NCI-H187 (cell line): ENCODE measurements at places on chromosomes 2 and 18.

- DNase-seq, result no peak
Observed at GRCh38 chr2:17538022-17538843, 2.3 kb upstream of the VSNL1 start.

- DNase-seq, result no peak
Observed at GRCh38 chr2:7180638-7181370, 263.6 kb downstream of the RNF144A start.

DNA sequence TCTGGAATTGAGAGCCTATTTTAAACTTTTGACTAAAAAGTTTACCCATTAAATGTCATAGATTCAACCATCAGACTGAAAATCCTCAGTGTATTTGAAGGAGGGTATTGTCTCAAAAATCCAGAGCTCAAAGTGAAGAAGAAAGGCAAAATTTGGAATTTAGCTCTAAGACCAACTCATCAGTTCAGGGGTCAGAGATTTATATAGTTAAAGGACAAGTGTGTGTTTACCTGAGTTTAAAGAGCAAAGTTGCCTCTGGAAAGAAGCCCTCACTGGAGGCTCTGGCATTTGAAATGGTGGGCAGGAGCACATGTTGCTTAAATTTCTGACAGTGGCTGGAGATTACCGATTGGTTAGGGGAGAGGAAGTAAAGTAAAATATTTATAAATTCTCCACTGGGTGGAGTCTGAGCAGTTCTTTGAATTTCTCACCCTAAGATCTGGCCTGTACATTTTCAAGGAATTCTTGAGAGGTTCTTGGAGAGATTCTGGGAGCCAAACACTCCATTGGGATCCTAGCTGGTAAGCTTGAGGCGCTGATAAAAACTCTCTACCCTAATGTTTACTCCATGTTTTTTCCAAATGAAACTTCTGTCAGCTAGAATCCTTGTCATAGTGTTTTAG lies at the start of gene KYNU:
TSS of gene KYNU (plus strand) at position 449 of the 623 bp plus-strand sequence. CDS start 7,704 bp downstream, outside the sequence.
- no peak for DNase-seq

GRCh38 chr2:214341646-214342045 lies 69.2 kb upstream of the VWC2L start:
- no peak for DNase-seq

DNA sequence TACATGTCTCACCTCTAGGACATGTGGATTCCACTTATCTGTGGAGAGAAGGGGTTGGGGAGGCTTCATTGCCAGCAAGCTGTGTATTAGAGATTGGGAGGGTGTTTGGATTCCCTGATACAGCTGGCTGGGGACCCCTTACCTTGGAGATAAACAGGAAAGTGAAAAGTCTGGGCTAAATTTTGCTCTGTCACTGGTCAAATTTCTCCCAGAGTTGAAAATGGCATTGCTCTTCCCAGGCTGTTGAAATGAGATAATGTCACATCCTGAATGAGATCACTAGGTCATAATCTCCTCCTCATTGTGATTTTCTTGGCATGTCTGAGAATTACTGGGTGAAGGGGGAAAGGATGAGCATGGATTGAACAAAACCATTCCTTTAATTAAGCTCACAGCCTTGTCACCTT lies 265.0 kb upstream of the PARD3B start:
- DNase-seq, result no peak

- no peak for DNase-seq
Observed at GRCh38 chr2:37344453-37345361, at the start of gene QPCT. QPCT (plus strand) TSS chr2:37344630; CDS start chr2:37344732, 102 bp downstream.

GRCh38 chr2:69667805-69668382 lies 24.4 kb upstream of the AAK1 start:
- no peak for DNase-seq

DNA sequence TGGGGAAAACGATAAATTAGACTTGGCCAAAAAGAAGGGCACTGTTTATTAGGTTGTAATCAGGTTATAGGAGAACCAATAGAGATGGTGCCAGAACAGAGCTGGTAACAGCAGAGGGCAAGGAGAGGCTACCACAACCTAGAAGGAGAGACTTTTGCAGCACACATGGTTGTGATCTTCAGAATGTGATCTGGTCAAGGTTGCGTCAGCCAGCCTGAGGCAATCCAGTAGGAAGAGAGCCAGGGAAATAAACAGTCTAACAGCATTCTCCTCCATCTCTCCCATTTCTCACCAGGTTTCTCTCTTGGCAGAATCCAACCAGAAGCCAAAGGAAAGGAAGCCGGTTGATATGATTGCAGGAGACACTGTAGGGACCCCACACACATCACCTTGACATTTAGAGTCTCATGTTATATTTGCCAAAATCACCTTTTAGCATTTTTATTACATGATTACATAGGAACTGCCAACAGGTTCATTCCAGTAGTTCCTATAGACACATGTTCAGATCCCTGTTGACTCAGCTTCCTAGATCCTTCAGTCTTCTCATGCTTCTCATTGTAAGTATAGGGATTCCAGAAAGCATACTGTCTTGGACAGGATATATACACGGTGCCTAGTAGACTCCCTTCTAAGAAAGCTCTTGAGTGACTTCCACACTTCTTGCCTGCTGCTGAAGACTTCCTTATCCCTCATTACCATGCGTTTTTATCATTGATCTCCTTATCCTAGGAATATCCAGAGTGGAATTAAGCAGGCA lies 17.6 kb upstream of the SPATS2L start:
- DNase-seq, result no peak
